ENCODE measurements at places on chromosomes 4 and X.
A peak's percentile ranks its signal among the peaks of the same experiment; 100 is the strongest.

- DNase-seq: no peak
These were observed 106.4 kb upstream of the NWD2 start for GRCh38 chr4:37138019-37138653.

DNA sequence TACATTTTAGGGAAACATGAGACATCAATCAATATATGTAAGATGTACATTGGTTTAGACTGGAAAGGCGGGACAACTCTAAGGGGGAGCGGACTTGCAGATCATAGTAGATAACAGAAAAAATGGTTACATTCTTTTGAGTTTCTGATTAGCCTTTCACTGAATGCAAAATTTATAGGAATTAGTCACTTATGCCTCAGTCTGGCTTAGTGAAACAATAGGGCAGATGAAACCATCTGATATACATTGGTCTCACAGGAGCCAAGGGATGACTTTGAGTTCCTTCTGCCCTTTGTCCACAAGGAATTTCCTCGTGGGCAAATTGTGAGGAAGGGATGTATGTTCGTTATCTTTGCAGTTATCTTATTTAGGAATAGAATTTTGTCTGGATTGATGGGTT lies 128.2 kb downstream of the ARSF start:
- no peak for DNase-seq

- DNase-seq: no peak
These were observed 317.5 kb downstream of the PCDH7 start for GRCh38 chr4:31037703-31038102.

GRCh38 chr4:125529071-125529470 lies 214.3 kb downstream of the FAT4 start:
- DNase-seq: no peak

DNA sequence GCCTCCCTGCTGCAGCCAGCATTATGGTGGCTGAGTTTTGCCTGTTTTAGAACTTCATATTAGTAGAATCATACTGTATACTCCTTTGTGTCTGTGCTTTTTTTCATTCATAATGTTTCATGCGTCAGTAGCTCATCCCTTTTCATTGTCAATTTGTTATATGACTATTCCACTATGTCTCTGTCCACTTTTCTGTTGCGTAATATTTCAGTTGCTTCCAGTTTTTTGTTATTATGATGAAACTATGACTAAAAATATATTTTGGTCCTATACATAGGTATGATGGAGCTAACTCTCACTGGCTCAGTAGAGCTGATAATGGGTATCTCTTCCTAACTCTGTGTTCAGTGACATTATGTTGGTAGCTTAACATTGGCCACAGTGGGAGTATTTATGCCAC lies 48.3 kb downstream of the DMP1 start:
- no peak for DNase-seq

DNA sequence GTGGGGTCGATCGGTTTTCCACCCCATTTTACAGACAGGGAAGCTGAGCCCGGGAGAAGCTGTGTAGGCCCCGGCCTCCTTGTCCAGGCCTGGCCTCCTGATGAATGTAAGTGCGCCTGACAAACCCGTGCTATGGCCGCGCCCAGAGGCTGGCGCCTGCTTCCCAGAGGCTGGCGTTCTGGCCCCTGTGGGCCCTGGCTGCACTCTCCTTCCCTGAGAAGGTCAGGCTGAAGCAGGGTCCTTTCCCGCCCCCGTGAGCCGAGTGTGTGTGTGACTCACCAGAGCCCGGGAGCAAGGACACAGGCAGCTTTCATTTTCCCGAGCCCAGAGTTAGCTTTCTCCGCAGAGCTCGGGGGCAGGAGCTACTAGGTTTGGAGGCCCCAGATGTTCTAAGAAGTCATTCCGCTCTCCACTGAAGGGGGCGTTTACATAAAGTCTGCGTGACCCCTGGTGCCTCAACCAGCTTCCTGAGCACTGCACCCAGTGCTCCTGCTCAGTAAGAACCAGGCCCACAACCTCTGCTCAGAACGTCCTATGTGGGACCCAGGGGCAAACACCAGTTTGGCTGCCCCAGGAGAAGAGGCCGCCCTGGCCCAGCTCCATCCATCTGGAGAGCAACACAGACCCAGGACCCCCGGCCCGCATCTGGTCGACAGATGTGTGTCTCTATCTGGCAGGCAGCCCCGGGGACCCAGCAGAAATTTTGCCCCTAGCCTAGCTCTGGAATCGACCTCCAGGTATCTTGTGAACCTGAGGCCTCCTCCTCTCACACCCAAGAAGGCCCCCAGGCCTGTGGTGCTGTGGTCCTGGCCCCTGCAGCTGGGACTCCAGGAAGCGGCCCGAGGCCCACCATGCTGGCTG lies 13.6 kb downstream of the UVSSA start:
- DNase-seq: no peak

DNA sequence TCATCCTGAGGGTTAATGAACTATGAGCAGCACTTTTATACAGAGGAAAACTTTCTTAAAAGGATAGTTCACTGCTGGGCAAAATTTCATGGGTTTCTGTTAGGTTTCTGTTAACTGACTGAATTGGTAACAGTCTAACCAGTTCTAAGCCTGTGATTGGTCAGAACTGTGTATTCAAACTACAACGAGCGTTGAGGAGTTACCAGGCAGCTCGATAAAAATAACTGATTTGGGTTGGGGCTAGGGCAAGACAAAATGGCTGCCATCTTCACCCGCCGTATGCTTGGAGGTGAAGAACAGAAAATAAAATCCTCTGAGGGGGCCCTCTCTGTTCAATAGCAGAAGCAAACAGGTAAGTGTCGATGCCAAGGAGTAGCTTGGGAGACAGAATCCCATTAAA lies 22.0 kb downstream of the FAM133A start:
- DNase-seq: no peak

GRCh38 chr4:8050555-8051206 lies 107.9 kb downstream of the ABLIM2 start:
- peak; percentile 65 for DNase-seq

GRCh38 chr4:52244103-52244775 lies 193.1 kb downstream of the SPATA18 start:
- DNase-seq: no peak

- no peak for DNase-seq
These were observed 187.1 kb downstream of the MGST2 start for GRCh38 chr4:139852612-139853269.

GRCh38 chr4:174763454-174764104 lies 65.5 kb downstream of the GLRA3 start:
- no peak for DNase-seq

DNA sequence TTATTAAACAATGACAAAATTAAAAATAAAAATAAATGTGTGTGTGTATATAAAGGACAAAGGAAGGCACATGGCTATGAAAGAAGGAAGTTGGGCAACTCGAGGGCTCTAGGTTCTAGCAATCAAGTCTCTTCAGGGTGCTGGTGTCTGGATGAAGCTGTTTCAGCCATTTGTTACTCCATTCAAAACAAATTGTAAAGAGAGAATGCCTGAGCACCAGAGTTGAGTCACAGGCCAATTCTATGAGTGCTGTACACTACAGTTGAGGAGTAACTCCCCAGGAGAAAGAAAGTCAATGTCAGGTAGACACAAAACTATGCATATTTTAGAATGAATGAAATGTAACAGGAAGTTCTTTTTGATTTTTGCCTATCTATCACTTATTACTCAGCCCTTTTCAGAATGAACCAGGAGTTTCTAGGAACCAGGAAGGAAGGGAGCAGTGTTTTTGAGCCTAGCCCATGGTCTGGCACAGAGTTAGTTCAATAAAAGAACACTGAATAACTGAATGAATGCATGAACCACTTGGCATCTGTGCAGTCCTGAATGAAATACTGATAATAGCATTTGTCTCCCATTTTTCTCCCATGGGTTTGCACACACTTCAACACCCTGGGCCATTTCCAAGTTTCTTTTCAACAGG lies 151.7 kb upstream of the CPEB2 start:
- DNase-seq: no peak

GRCh38 chrX:139831675-139832456 lies 101.0 kb downstream of the ATP11C start:
- DNase-seq: no peak

GRCh38 chr4:81746773-81747172 lies 275.1 kb upstream of the RASGEF1B start:
- no peak for DNase-seq

GRCh38 chr4:52842792-52843191 lies 19.3 kb upstream of the RASL11B start:
- DNase-seq: no peak

GRCh38 chr4:184100297-184100885 lies 117.3 kb downstream of the ENPP6 start:
- DNase-seq: no peak
